Activated CD8-positive, alpha-beta T cell treated with anti-CD3 and anti-CD28 coated beads, Interleukin-2, amount 10 ng/mL, durations not matched to agents 7 days and 5 days (primary cell): ENCODE measurements at places on chromosomes 6 and 20. TPM values are rescaled to one million over a fixed set of nuclear protein-coding genes. Genes with fewer than 3 reads are reported as not detected.
A peak's percentile ranks its signal among the peaks of the same experiment; 100 is the strongest.

- H3K36me3 ChIP-seq = peaks cover 56% of the 10 kb centered on the region
- DNase-seq = no peak
- peak overlapping the region; percentile 75 for H3K27ac ChIP-seq
- peaks cover 62% of the 10 kb centered on the region for H3K4me1 ChIP-seq
- no peak overlapping the region for H3K4me3 ChIP-seq
These were observed 28.5 kb downstream of the BCL2L1 start for GRCh38 chr20:31693987-31694661.

The GMPR gene
- 8.9 TPM for total RNA-seq

The PERP gene
- total RNA-seq = 3.8 TPM

- no peak overlapping the region for H3K27ac ChIP-seq
- no peak for DNase-seq
- H3K27me3 ChIP-seq = peaks cover 12% of the 10 kb centered on the region
- H3K36me3 ChIP-seq = no peaks in the 10 kb centered on the region
- H3K4me3 ChIP-seq = no peak overlapping the region
These were observed 31.5 kb upstream of the CTNNBL1 start for GRCh38 chr20:37662308-37662707.

DNA sequence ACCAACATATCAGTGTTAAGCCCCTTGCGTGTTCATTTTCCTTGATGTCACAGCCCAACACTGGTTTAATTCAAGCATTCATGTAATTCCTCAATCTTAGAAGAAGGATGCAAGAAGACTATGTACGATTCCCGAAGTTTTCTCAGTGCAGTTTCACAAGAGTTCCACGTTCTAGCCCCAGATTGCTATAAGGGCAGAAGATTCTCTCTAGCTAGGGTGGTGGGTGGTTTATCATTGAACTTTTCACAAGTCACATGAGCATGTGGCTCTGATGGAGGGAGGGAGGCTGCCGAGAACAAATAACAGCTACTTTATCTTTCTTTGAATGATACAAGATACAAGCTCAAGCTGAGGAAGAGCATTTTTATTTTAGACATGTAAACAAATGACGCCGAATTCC, 71.9 kb upstream of the NHSL1 start:
- H3K27ac ChIP-seq = no peak overlapping the region
- peaks cover 19% of the 10 kb centered on the region for H3K27me3 ChIP-seq
- H3K4me3 ChIP-seq = no peak overlapping the region
- DNase-seq = no peak
- no peaks in the 10 kb centered on the region for H3K4me1 ChIP-seq

GRCh38 chr20:20134941-20135575, 82.7 kb downstream of the CFAP61 start:
- no peaks in the 10 kb centered on the region for H3K4me1 ChIP-seq
- H3K36me3 ChIP-seq = no peaks in the 10 kb centered on the region
- H3K27me3 ChIP-seq = no peaks in the 10 kb centered on the region
- no peak for DNase-seq
- no peak overlapping the region for H3K27ac ChIP-seq
- no peak overlapping the region for H3K4me3 ChIP-seq

DNA sequence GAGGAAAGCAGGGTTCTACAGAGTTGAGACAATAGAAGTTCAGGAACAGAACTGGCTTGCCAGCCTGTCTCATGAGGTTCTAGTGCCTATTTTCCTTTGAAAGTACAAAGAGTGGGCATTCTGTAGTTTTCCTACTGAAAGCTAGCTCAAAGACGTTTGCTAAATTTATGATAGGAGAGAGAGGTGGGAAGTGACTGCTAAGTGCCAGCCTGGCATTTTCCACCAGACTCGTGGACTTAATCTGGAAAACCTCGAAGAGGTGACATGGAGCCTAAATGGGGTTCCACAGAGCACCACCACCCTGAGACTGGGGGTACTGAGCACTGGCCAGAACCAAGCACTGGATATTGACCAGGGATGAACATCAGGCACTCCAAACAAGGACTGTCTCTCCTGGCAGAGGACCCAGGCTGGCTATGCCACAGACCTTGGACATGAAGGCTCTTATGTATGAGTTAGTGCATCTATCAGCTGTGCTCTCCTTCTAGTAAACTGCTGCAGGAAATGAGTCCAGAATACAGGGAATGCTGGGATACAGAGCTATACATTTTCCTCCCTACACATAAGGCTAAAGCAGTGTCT, 7.1 kb downstream of the PEX6 start:
- no peak overlapping the region for H3K4me3 ChIP-seq
- no peak overlapping the region for H3K27ac ChIP-seq
- H3K4me1 ChIP-seq = peaks cover 16% of the 10 kb centered on the region
- no peak for DNase-seq
- peaks cover 8% of the 10 kb centered on the region for H3K36me3 ChIP-seq

- no peaks in the 10 kb centered on the region for H3K36me3 ChIP-seq
- no peak overlapping the region for H3K4me3 ChIP-seq
- DNase-seq = no peak
- H3K27me3 ChIP-seq = no peaks in the 10 kb centered on the region
- peaks cover 2% of the 10 kb centered on the region for H3K4me1 ChIP-seq
- no peak overlapping the region for H3K27ac ChIP-seq
These were observed 311.7 kb downstream of the HIVEP2 start for GRCh38 chr6:142633317-142633716.

The CST2 gene
- not detected for total RNA-seq

- no peaks in the 10 kb centered on the region for H3K27me3 ChIP-seq
- no peak for DNase-seq
- H3K4me3 ChIP-seq = no peak overlapping the region
- H3K36me3 ChIP-seq = peaks cover 31% of the 10 kb centered on the region
These were observed 60.1 kb downstream of the MTHFD1L start for GRCh38 chr6:150925590-150925928.

DNA sequence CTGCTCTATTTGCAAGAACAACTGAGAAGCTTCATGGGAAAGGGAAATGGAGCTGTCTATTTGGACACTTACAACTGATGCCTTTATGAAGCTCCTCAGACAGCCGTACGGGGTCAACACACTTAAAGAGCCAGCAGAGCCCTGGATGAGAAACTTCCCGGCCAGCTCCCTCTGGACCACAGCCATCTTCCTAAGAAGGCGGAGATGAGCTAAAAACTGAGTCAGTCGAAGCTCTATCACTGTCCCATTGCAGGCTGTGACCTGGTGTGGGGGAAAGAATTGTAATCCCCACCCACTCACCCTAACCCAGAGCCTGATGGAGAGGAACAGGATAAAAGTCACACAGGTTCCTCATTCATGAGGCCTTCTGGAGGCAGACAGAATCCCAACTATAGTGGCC, 360.4 kb upstream of the JARID2 start:
- no peak overlapping the region for H3K27ac ChIP-seq
- H3K4me3 ChIP-seq = no peak overlapping the region
- DNase-seq = no peak
- no peaks in the 10 kb centered on the region for H3K36me3 ChIP-seq

- no peak overlapping the region for H3K27ac ChIP-seq
- no peaks in the 10 kb centered on the region for H3K27me3 ChIP-seq
- DNase-seq = no peak
- H3K4me3 ChIP-seq = no peak overlapping the region
- H3K36me3 ChIP-seq = no peaks in the 10 kb centered on the region
These were observed 81.8 kb upstream of the EYA4 start for GRCh38 chr6:133159255-133159795.

DNA sequence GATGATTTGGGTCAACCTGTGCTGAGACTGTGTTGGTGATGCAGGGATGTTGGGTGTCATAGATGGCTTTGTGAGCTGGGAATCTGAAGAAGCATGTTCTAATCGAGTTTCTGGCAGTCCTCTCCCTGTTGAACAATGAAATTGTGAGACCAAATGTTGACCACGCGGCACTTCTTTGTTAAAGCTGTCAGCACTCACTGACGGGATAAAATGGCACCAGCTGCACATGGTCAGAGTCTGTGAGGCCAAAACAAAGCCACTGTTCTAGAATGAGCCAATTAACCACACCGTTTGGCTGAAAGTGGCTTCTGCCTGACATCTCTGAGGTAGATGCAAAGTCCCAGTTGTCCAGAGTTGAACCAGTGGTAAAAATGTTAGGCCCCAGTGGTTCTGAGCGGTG, 562.2 kb downstream of the KIF16B start:
- H3K4me1 ChIP-seq = no peaks in the 10 kb centered on the region
- H3K4me3 ChIP-seq = no peak overlapping the region
- no peak for DNase-seq
- H3K27me3 ChIP-seq = no peaks in the 10 kb centered on the region
- H3K27ac ChIP-seq = no peak overlapping the region

- H3K27me3 ChIP-seq = no peaks in the 10 kb centered on the region
- peaks cover 17% of the 10 kb centered on the region for H3K36me3 ChIP-seq
These were observed 108.1 kb downstream of the TMEM200A start for GRCh38 chr6:130473886-130474285.

DNA sequence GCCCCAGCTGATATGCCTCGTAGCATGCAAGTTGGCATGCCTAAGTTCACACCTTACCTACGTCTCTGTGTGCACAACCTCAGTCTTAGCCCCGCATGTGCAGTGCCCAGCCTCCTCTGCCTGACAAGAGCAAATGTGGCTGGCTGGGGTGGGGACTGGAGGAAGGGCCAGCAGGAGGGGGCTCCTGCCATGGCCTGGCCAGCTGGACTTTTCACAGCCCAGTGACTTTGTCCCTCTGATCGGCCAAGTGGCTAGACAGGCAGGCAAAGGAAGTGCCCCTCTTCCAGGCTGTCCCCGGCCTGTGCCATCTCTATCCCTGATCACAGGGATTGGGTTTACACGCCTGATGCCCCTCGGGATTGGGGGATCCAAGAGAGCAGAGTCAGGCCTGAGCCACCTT, 49.5 kb upstream of the SIRPA start:
- H3K4me3 ChIP-seq = no peak overlapping the region
- DNase-seq = no peak
- peaks cover 9% of the 10 kb centered on the region for H3K4me1 ChIP-seq
- peaks cover 2% of the 10 kb centered on the region for H3K27me3 ChIP-seq
- H3K36me3 ChIP-seq = no peaks in the 10 kb centered on the region
- no peak overlapping the region for H3K27ac ChIP-seq
